ENCODE measurements at places on chromosomes 11 and 22. TPM values are rescaled to one million over a fixed set of nuclear protein-coding genes. Genes with fewer than 3 reads are reported as not detected.

DNA sequence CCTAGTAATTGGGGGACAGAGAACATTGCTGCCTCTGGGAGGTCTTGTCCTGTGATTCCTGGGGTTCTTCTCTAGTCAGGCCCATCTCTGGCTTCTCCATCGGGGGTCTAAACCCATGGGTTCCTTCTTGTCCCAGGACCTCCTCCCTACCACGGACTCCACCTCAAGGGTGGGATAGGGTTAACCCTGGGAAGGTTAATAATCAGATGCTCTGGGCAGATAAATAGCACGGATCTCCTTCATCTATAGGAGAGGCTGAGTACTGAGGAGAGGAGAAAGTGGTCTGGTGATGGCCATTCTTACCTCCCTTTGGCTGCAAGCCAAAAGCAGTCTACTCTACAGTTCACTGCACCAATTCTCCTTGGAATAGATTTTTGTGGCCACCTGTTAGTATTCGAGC lies 10.5 kb downstream of the HEPHL1 start:
- DNase-seq, result no peak
- no peak overlapping the region for H3K4me3 ChIP-seq
- H3K27ac ChIP-seq, result no peak overlapping the region
- H3K27me3 ChIP-seq, result peaks cover 10% of the 10 kb centered on the region
- no peaks in the 10 kb centered on the region for H3K36me3 ChIP-seq

Gene RAG2
- total RNA-seq, result not detected

Gene DDIAS
- 31.8 TPM for total RNA-seq

DNA sequence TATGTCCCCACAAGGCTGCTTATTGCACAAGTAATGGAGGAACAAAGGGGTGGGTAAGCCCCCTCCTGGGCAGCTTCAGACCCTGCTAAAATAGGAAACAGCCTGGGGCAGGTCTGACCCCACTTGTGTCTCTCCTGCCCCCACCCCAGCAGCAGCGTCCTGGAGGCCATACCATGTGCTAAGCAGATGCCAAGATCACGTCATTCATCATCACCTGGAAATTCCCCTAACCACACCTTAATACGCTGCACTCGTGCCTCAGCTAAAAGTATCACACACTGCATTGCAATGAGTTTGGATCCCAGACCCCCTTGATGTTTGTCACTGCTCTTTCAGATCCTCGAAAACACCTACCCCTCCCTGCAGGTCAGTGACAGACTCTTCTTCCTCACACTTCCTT lies 27.8 kb upstream of the GGTLC2 start:
- peak; percentile 21 for DNase-seq
- H3K27me3 ChIP-seq, result peaks cover 8% of the 10 kb centered on the region
- no peak overlapping the region for H3K27ac ChIP-seq
- no peaks in the 10 kb centered on the region for H3K36me3 ChIP-seq

- peaks cover 16% of the 10 kb centered on the region for H3K27me3 ChIP-seq
- H3K36me3 ChIP-seq, result no peaks in the 10 kb centered on the region
- no peak overlapping the region for H3K4me3 ChIP-seq
- no peak for DNase-seq
- H3K4me1 ChIP-seq, result no peaks in the 10 kb centered on the region
These were observed 156.3 kb downstream of the COMMD9 start for GRCh38 chr11:36132940-36133339.

Gene CCDC157
- total RNA-seq, result 2.6 TPM

Gene FGF4
- total RNA-seq, result not detected

- peaks cover 36% of the 10 kb centered on the region for H3K4me1 ChIP-seq
- no peak overlapping the region for H3K4me3 ChIP-seq
- H3K27me3 ChIP-seq, result no peaks in the 10 kb centered on the region
These were observed 15.0 kb downstream of the PTPRJ start for GRCh38 chr11:47995360-47995769.

Gene TYMP
- total RNA-seq, result 75.7 TPM

DNA sequence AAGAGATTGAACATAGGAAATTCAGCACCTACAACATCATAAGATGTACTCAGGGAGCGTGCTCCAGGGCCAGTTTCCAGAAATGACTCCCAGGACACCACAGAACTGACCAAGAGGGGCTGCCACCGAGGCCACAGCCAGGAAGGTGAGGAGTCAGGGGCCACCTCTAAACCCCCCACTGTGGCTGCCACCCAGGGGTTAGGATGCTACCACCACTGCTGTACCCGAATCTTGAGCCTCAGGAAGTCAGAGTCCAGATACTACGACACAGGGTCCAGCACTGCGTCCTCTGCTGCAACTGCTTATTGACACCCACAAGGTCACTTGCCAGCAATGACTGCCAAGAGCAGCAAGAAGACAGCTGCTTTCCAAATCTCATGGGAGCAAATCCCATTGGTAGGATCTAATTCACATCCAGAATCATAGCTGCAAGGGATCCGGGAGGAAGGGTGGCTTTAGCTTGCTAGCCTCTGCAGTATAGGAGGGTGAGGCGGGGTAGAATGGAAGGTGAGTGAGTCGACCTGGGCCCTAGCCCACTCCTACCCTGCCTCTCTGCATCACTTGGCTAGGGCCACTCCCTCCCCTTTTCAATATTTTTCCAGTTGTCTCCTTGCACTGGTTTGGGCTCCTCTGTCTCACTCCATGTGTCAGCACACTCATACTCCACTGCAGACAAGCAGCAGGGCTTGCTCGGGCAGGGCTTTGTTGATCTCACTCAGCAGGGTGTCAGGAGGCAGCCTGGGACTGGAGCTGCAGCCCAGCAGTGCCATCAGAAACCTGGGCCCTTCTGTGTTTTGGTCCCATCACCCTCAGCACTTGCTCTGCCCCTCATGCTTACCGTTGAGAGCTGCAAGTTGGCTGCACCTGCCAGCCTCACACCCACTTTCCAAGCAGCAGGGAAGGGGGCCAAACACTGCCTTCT lies 18.1 kb upstream of the CYTH4 start:
- no peaks in the 10 kb centered on the region for H3K27me3 ChIP-seq
- H3K27ac ChIP-seq, result peak overlapping the region; percentile 23
- H3K4me1 ChIP-seq, result peaks cover 30% of the 10 kb centered on the region
- peaks cover 3% of the 10 kb centered on the region for H3K36me3 ChIP-seq
- DNase-seq, result no peak
- H3K4me3 ChIP-seq, result no peak overlapping the region

GRCh38 chr22:41217553-41218157 lies 12.5 kb downstream of the L3MBTL2 start:
- H3K4me3 ChIP-seq, result peak overlapping the region; percentile 54
- DNase-seq, result peak; percentile 45
- H3K27ac ChIP-seq, result peak overlapping the region; percentile 86
- peaks cover 25% of the 10 kb centered on the region for H3K4me1 ChIP-seq
- no peaks in the 10 kb centered on the region for H3K27me3 ChIP-seq
- H3K36me3 ChIP-seq, result peaks cover 25% of the 10 kb centered on the region

Gene VSIG10L2
- not detected for total RNA-seq

DNA sequence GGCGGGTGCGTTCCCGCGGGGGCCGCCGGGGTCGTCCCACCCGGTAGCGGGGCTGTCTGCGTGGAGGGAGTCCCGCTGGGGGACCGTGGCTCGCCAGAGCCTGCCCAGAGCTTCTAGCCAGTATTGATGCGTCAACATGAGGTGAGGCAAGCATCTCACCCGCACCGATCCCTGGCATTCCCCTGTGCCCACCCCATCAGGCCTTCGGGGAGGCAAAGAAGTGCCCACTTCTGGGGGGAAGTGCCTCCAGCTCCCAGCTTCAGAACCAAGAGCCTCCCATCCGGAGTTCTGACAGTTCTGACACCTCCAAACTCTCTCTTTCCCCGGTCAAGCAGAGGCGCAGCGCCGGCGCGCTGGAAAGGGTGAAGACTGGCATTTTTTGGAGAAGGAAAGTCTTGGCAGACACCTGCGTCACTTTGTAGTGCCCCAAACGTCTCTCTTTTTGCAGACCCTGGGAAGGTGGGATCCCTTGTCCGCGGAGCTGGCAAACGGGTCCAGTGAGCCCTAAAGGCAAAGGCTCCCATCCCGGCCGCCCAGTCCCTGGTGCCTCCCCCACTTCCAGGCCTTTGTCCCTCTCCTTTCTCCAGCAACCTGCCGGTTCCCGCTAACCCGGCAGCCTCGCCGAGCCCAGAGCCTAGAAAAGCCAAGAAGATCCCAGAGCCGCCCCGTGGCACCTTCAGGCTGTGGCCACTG lies 3.2 kb upstream of the PAX6 start:
- no peak overlapping the region for H3K4me3 ChIP-seq
- H3K27ac ChIP-seq, result no peak overlapping the region
- peaks cover 87% of the 10 kb centered on the region for H3K27me3 ChIP-seq
- DNase-seq, result no peak
- H3K36me3 ChIP-seq, result no peaks in the 10 kb centered on the region

GRCh38 chr11:34575261-34575660 lies 45.6 kb upstream of the EHF start:
- H3K27me3 ChIP-seq, result peaks cover 52% of the 10 kb centered on the region
- DNase-seq, result no peak
- no peaks in the 10 kb centered on the region for H3K36me3 ChIP-seq
- no peak overlapping the region for H3K27ac ChIP-seq
- peaks cover 2% of the 10 kb centered on the region for H3K4me1 ChIP-seq
- no peak overlapping the region for H3K4me3 ChIP-seq

- no peak for DNase-seq
- H3K27ac ChIP-seq, result no peak overlapping the region
- peaks cover 5% of the 10 kb centered on the region for H3K27me3 ChIP-seq
- no peaks in the 10 kb centered on the region for H3K36me3 ChIP-seq
These were observed 87.7 kb downstream of the TMPRSS5 start for GRCh38 chr11:113618360-113618759.
